G401 (cell line): ENCODE measurements at places on chromosomes 7 and 10.

- no peak for DNase-seq
Measured at GRCh38 chr10:84948644-84949043, 620.3 kb downstream of the CCSER2 start.

DNA sequence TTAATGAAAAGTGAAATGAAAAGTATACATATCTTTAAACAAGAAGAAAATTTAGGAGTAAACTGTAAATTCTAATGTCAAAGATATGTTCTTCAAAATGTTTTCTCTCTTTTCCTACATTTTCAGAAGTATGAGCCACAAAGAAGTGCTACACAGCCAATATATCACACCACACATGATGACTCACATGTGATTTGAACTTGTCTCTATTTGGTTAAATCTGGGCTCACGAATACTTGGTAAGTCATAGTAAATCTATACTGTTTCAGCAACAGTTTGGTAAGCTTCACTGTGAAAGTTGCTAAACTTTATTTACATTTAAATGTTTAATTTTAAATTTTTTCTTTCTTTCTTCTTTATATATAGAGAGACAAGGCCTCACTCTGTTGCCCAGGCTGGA lies 380.6 kb upstream of the IGFBP3 start:
- DNase-seq, result no peak

- no peak for DNase-seq
Measured at GRCh38 chr7:130794619-130794922, 60.6 kb upstream of the KLF14 start.

GRCh38 chr7:66183700-66184099 lies 21.4 kb upstream of the TPST1 start:
- DNase-seq, result no peak

DNA sequence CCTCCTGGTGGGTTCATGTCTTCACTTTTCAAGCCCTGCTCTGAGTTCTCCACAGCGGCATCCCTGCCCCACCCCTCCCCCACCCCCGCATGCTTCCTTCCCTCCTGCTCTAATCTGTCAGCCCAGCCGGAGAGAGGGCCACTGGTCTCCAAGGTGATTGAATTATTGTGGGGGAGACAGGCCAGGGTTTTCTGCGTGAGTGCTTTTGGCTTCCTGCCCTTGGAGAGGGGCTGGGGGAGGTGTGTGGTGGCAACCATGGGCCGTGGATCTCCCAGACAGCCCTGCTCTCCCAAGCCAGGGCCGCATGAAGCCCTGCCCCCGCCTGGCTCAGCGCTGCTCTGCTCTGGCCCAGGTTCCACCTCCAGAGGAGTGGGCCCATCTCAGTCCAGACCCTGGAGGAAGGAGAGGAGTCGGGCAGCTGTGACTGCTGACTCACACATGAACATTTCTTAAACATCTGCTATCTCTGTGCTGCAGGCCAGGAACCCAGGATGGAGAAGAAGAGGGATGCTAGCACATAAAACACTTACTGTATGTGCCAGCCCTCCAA lies 109.9 kb downstream of the ZMIZ1 start:
- DNase-seq, result no peak

DNA sequence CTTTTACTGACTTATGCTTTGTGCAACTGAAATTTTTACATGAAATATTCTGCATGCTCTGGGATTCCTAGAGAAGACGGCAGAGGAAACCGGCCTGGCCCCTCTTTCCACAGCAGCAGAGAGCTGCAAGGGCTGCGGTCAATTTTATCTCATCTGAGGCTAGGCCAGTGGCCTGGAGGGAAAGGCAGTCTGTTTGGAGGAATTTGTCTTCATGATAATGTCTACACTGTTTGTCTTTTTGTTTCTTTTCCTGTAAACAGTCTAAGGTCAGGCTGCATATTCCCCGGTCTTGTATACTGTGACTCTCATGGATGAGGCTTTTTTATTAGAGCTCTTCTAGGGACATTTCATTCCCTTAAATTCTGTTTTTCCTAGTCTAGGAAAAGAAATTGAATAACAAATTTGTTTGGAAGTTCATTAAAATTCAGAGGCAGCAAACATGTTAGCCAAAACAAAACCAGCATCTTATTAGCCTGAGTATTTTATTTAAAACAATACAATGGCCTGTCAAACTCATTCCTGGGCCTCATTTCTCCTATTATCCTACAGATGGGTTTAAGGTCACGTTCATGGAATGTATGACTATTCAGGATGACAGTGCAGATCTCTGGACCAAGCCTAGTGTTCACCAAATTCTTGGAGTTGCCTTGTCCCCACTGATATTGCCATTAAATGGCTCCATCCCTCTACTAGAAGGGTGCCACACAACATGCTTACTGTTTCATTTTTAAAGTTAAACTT lies 26.4 kb downstream of the LAMB4 start:
- no peak for DNase-seq
